Central memory CD4-positive, alpha-beta T cell (primary cell): ENCODE measurements at places on chromosomes 12 and 14.
A peak's percentile ranks its signal among the peaks of the same experiment; 100 is the strongest.

- no peak for DNase-seq
Measured at GRCh38 chr12:17060260-17060659, 454.3 kb upstream of the LMO3 start.

GRCh38 chr12:49813131-49813530 lies 15.1 kb downstream of the NCKAP5L start:
- DNase-seq = no peak

DNA sequence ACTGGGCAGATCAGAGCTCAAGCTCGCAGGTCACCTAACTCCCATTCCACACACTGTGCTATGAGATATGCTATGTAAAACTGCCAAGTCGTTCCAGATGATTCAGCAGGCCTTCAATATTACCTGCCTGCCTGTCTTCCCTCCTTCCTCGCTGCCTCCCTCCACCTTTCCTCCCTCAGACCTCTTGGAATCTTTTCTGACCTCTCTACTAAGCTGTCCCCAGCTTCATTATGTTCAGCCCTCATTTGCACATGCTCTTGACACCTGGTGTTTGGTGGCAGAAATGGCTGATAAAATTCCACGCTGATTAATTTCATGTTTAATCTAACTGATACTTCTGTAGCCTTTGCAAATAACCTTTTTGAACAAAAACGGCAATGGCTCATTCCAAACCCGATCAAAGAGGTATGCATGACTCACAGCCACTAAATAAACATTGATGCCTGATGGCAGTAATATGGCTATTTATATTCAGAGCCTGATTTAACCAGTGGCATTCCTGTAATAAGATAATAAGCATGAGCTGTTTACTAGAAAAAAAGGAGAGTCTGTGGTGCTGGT lies 130.8 kb upstream of the EGLN3 start:
- no peak for DNase-seq

- peak; percentile 30 for DNase-seq
Measured at GRCh38 chr14:103518422-103519042, 4.1 kb downstream of the CKB start.

DNA sequence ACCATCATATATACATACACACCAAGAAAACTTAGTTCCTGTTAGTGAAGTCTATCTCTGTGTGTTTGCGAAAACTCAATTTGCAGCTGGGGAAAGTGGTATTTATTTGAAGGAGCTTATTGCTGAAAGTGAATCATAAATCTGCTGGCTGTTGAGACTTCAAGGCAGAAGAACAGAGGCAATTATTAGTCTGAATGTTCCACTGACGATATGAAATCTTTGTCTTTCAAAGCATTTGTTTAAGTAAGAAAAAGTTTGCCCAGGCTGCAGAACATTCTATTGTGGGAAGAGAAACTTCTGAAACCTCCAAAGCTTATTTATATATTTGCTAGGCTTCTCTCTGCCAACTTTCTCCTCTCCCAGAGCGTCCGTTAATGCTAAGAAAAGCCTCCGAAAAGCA lies 255.7 kb upstream of the TMPO start:
- DNase-seq = no peak

- DNase-seq = no peak
Measured at GRCh38 chr12:89236237-89236636, 116.1 kb downstream of the DUSP6 start.

DNA sequence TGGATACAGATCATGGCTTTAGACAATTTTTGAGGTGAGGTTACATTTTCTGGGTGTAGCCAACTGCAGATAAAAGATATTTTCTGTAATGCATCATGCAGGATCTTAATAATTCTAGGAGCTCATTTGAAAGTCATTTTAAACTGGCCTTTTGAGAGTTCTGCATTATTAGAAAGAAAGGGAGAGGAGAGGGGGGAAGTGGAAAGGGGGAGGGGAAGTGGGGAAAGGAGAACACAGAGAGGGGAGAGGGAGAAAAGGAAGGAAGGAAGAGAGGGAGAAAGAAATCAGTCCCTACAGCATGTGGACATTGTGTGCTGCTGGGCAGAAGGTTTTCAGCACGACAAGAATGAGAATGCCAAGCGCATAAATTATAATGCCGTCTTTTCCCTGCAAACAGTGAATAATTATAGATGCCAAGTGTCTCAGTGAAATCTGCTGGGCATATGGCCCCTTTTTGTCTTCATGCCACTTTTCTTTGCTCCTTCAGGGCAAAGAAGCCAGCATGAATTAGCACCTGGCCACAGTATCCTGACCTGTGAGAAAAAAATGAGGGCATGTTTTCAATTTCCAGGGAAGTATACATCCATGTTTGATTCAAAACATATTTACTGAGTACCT lies 22.7 kb upstream of the PPP2R5C start:
- DNase-seq = no peak

- no peak for DNase-seq
Measured at GRCh38 chr12:98291828-98292227, 223.6 kb upstream of the TMPO start.

DNA sequence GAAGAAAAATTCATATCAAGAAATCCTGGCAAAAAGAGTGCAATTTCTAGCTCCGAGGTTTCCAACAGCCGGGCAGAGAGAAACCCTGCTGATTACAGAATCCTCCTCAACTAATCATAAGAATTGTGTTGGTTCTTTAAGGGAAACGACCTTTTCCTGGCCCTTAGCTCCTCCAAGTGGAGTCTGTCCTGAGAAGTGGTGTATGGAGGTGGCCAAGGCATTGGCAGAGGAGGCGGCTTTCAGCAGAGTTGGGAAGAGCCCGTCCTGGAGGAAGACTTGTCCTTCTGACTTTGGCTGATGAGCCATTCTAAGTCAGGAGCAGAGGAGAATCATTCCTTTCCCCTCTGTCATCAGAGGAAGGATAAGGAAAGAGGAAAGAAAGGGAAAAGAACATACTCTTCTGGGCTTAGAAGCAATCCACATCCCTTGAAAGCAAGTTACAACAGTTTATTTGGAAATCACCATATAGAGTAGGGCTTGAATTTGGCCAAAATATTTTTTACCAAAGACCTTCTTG lies 46.5 kb upstream of the PTCSC3 start:
- no peak for DNase-seq

DNA sequence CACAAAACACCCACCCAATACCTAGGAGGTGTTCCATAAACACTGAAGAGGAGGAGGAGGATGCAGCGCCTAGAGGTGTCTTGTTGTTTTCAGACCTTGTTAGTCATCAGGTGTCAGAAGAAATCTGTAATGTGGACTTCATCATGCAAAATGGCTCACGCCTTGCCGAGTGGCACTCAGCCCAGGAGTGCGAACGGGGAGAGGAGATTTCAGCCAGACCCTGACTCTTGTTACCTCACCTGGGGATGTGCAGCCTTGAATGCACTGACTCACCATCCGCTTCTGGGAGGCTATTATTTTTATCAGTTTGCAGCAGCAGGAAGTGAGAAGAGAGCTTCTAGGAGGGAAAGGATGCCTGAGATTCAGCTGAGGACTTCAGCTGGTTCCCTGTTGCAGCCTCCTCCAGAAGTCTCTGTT lies 48.2 kb upstream of the PLXNC1 start:
- no peak for DNase-seq

GRCh38 chr14:36509069-36509917 lies 10.7 kb downstream of the NKX2-1 start:
- no peak for DNase-seq

DNA sequence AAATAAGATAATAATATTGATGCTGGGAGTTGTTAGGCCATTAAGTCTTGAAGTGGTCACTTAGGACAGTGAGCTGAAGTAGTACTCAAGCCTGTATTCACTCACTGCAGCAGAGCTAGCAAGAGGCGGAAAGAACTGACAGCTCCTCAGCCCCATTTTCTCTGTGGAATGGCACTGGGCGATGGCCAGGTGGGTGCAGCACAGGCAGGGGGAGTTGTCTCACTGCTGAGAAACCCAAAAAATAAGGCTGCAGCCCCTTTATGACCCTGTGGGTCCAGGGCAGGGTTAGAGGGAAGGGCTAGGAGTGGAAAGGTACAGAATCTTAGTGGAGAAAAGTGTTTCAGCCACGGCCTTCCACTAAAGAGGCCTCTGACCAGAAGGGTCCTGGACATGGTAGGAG lies 35.5 kb downstream of the PDZRN4 start:
- DNase-seq = no peak

GRCh38 chr12:16524378-16524777 lies 81.6 kb downstream of the LMO3 start:
- DNase-seq = no peak

GRCh38 chr14:22791301-22791700 lies 23.9 kb downstream of the SLC7A7 start:
- no peak for DNase-seq

DNA sequence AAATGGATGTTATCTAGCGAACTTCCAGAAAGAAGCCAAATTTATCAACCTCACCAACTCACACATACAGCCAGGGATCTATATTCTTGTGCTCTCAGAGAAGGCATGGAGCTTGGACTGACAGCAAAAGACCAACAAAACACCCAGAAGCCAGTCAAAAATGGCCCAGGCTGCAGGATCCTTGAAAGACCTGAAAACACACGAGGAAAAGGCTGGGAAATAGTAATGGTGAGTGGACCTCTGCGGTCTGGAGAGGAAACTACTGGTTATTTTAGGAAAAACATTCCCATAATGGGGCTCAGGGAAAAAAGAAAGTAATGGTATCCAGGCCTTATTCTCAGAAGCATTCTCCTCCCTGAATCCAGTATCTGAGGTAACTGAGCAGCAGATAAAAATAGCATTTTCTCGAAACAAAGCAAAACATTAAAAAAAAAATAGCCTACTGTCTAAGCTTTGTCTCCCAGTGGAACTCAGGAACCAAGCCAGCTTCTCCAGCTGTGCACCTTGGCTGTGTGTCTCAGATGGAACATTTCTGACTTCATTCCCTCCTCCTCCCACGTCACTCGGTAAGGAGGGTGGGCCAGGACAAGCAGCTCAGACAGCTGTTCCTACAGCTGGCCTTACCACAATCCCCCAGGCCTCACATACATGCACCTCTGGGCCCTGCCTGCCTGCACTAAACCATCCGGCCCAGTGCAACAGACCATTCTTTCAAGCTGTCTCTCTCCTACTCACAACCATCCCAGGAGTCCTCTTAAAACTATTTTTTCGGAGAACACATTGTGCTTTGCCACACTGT lies 249.9 kb downstream of the DAD1 start:
- no peak for DNase-seq

DNA sequence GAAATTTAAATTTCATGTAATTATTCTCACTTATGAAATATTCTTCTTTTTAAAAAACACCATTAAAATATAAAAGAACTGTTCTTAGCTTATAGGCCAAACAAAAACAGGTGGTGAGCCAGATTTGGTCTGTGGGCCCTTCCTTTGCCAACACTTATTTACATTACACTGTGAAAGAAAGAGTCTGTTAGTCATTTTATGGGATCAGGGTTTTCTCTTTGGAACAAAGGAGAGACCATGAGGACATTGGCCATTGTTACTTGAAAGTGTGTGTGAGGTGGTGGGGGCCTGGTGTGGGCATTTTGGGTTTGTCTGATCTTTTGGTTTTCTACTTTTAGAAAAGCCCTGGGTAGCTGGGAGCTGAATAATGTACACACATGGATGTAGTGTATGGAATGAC lies 62.7 kb downstream of the TTC6 start:
- no peak for DNase-seq

- no peak for DNase-seq
Measured at GRCh38 chr12:88266806-88267360, 124.8 kb downstream of the TMTC3 start.

DNA sequence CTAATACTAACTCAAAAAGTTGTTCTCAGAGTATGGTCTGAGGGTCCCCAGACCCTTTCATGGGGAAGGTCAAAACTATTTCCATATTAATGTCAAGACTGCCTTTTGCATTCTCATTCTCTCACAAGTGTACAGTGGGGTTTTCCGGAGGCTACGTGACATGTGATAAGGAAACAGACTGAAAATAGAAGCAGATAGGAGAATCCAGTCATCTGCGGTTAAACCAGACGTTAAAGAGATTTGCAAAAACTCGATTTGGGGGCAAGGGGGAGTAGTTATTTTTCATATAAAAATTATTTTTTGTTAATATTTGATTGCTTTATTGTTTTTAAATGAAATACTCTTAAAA lies 1.0 kb upstream of the NAP1L1 start:
- peak; percentile 65 for DNase-seq

DNA sequence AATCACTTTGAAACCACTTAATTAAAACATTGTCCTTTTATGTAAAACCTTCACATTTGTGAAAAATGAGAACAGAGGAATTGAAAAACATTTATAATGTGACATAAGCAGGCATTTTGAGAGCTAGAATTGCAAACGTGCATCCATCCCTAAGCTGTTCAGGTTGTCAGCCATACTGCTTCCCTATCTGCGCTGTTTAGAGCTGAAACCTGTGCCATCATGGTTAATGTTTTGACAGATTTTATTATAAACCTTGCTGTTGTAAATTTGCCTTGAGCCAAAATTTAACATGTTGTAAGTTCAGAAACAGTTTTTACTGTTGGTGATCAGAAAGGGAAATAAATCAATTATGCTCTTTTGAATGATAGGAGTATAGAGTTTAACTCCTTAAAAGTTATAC lies 31.9 kb downstream of the FOXA1 start:
- DNase-seq = no peak

DNA sequence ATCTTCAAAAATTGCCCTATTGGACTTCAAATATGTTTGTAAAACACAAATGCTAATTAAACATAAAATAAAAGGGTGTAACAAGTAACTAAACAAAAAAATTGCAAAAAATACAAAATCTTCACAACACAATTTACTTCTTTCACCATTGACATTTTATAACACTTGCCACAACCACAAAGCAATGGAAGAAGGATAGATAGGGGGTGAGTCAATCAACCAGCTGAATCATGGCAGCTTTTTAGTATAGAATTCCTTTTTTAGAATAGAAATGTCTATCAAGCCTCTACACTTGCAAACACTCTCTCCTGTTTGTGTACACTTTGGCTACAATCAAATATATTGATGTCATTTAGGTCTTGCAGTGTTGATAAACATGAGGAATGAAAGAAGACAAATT lies 232.7 kb downstream of the SLC16A7 start:
- DNase-seq = no peak

- DNase-seq = no peak
Measured at GRCh38 chr12:48009471-48009870, 5.2 kb upstream of the COL2A1 start.

DNA sequence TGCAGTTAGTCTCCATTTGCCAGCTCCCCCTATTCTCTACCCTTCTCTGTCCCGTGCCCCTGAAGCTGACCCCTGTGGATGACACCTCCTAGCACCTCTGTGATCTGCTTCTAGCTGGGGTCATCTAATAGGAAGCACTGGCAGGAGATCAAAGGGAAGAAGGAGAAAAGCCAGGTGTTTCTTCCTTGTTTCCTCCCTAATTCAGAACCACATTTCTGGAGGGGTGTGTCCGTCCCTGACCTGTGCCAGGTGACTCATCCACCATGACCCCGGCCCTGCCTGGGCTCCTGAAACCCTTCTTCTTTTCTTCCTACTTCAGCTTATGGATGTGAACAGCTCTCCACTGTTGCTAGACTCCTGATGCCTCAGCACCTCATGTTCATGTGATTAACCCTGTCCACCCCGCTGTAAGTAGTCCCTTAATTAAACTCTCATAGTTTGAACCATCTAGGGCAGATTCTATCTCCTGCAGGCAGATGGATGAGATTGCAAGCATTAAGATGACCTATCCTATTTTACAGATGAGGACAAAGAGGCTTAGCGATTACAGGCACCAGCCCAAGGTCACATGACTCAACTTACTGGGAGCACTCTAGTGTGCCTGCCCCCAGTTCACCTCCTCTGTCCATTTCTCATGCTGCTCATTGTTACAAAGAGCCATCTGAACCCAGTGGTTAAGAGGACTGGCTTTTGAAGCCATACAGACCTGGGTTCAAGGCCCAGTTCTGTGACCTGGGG lies 770.5 kb downstream of the MED13L start:
- no peak for DNase-seq
